Stimulated activated CD8-positive, alpha-beta memory T cell treated with anti-CD3 and anti-CD28 coated beads, Interleukin-15, amount 100 ng/mL, for 24 hours (primary cell): ENCODE measurements at places on chromosomes 2 and 18.

DNA sequence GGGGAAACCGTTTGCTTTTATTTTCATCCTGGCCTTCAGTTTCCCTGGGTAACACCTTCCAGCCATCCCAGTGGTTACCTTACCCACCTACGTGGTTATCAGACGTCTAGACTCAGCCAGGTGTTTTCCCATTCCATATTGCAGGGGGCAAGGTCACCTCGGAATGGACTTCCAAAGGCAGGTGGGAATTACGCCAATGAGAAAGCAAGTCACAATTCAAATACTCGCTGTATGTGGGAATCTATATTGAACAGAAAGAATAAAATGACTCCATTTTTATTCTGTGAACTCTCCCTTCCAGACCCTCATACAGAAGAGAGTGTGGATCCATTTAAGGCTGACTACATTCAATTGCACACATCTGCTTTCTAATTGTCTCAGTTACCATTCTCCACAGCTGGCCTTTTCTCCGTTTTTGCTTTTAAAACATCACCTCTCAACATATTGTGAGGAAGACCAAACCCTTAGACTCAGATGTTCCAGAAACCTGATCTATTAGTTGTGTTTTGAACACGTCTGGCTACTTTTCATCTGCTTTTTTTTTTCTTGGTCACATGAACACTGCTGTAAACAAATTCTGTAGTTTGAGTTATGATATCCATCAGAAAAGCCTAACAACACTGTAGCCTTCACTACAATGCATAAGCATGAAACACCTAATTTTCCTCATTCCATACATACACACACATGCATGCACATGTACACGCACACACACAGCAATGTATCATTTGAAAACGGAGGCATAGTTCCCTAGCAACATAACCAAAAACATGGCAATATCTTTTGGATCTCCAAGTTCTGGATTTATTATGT lies 59.8 kb downstream of the BCL2 start:
- DNase-seq, result no peak

DNA sequence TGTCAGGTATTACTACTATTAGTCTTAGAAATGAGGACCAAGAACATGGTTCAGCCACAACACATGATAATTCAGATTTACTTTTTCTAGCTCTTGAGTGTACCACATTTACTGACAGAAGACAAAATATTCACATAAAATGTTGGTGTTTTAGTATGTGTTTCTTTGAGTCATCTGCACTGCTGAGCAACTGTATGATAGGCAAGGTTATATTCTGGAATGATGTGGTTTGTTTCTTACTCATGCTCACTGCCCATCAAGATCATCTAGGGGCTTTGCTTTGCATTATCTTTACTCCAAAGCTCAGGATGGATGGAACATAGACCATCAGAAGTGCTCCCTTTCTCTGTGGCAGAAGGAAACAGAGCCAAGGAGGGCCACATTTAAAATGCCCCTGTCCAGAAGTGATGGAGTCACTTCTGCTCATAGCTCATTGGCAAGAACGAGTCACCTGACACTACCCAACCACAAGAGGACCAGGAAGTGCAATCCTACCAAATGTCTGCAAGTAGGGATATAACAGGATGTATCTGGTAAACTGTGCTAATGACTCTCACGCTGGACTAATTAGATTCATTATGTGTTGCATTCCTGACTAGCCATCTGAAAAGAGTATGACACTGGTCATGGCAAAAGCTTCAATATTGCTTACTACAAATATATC lies 81.5 kb downstream of the DIS3L2 start:
- no peak for DNase-seq

DNA sequence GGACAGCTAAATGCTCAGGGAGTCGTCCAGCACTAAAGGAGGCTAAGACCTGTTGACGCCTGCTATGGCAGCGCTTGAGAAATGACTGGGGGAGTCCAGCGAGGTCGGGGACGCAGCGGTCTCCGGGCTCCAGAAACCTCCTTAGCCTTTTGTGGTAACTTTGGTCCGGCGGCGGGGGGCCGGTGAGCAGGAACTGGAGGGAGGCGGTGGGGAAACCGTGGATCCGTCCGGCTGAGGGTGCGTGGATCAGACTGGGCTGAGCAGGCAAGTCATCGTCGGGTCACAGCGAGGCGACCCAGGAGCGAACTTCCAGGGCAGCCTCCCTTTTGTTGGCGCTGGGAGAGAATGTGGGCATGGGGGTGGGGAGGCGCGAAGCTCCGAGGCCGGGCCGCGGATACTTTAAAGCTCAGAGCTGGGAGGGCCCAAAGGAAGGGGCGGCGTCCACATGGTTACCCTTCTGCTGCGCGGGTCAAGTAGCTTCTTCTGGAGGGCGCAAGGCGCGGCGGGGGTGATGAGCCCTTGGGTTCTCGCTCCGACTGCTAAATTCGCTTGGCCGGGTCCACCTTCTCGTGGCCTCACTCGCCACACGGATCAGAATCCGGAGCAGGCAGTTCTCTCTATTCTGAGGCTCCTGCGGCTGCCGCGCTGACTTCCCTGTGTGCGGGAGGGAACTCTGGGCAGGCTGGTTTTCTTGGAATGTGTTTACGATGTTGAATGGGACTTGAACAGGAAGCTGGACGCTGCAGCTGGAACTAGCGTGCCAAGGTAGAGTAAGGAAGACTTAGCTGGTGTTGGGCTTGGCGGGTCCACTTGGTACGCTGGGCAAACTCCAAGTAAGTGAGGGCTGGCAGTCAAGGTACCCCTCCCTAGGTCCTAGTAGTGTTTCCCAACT lies 920 bp downstream of the GULP1 start:
- no peak for DNase-seq

GRCh38 chr2:196171946-196172345 lies 568 bp upstream of the STK17B start:
- DNase-seq, result no peak

DNA sequence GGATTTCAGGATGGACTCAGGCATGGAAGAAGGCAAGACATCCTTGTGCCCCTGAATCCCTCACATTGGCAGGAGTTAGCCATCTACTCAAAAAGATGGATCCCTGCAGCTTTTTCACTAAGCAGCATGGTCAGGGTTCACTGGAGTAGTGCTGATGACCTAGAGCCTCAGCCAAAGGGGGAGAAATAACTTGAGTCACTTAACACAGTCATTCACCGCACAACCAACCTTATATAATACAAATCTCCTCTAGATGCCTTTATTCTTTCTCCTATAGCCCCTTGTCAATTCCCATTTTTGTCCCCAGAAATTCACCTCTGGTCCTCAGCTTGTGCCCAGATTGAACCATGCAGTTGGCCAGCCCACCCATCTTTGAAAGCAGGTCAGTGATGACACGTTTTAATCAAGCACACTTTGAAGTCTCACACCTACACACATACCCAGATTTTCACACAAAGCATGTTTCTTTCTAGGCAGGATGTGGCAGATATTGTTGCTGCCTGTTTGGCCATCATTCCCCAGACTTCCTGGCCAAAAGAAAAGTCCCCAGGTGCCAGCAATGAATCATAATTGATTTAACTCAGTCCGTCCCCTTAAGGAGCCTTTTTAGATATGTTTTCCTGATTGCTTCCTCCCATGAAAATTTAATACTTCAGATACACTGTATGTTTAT lies 84.2 kb downstream of the LBH start:
- no peak for DNase-seq

- no peak for DNase-seq
Measured at GRCh38 chr18:923144-923866, 18.6 kb downstream of the ADCYAP1 start.

DNA sequence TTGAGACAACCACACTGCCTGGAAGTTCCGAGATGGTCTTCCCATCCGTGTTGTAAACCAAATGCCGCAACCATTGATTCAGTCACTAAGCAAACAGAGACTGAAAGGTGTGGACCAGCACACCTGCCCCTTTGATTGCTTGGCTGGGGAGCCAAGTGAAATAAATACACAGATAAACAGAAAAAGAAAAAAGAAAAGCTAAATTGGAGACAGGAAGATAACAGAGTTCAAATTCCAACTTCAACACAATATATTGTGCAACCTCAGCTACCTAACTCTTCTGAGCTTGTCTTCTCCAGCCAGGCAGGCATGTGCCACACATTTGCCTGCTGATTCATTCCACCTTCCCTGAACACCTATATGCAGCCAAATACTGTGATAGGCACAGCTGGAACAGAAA lies 110.9 kb downstream of the PID1 start:
- no peak for DNase-seq

DNA sequence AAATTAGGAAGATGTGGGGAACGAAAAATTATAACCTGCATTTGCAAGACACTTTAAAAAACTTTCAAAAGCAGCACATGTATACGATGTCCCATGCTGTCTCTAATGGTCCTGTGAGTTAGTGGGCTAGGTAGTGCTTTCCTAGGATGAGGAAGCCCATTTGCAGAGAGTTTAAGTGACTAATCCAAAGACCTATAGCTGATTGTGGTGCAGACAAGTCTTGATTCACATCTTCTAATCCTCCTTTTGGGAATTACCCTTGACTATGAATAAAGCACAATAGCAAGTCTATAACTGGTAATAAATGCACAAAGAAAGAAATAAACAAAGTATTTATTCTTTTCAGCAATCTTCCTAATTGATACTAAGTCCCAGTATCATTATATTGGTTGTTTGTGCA lies 234.6 kb upstream of the FANCL start:
- no peak for DNase-seq

DNA sequence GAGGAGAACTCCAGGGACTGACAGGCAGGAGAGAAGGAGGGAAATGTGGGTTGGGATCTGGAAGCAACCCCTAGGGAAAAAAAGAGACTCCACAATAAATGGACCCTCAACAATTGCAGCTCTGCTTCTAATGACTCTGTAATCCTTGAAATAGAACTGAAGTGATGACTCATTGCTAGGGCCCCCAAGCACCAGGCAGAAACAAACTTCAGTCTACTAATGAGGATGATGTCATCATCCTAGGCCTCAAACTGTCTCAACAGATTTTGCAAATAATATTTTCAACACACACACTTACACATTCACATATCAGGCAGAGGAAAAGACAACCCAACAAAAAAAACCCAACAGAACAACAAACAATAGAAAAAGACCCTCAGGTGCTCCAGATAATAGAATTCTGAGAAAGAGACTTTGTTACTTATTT lies 143.3 kb downstream of the HDAC4 start:
- DNase-seq, result no peak

GRCh38 chr2:38462121-38462661 lies 85.1 kb upstream of the ATL2 start:
- DNase-seq, result no peak

DNA sequence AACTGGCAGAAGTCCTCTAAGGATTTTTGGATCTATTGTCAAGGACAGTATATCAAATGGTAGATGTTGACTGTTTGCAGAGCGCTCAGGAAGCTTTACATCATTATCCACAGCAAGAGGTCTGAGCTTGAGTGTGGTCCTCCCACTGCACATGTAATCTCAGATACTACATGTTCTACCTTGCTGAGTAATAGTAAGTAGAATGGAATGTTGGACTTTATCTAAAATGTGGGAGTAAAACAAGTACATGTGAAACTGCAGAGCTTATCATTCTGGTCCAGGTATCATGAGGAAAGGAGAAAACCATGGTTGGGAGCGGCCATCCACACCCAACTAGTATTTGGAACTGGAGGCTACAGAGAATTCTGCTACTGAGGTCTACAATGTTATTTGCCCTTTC lies 19.3 kb upstream of the CD28 start:
- no peak for DNase-seq

- no peak for DNase-seq
Measured at GRCh38 chr18:36451454-36452251, 154.1 kb downstream of the FHOD3 start.

- no peak for DNase-seq
Measured at GRCh38 chr2:240637116-240637900, 12.0 kb downstream of the GPR35 start.
